ENCODE measurements at places on chromosomes 6 and 20.

DNA sequence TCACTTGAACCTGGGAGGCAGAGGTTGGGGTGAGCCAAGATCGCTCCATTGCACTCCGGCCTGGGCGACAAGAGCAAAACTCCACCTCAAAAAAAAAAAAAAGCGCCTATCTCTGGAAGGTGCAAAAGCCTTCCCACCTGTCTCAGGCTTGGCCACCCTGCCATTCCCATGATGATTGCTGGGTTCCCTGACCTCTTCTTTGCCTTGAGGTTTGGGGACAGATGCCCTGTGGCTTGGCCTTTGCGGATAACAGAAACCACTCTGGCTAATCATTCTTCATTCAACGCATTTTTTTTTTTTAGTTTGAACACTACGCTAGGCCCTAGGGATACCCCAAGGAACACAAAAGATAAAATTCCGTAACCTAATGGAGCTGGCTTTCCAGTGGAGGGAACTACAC is 6.8 kb upstream of the HMGA1 start:
- no peak for DNase-seq

- no peak for DNase-seq
These were observed 70.6 kb upstream of the F13A1 start for GRCh38 chr6:6390849-6391602.

DNA sequence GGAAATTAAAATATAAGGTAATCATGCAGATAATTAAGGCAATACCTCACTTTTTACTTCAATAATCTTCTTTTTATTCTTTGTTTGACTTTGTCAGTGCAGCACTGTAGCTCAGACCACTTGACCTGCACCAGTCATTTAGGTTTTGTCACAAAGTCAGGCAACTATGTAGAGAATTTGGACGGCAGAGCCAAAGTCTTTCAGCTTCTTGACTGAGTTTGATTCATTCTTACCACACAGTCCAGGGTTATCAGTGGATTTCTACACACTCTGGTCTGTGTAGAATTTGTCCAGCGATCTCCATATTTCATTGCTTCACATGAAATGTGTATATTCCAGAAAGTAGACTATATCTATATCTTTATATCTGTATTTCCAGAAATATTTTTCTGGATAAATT is 107.3 kb downstream of the TFAP2B start:
- no peak for DNase-seq

DNA sequence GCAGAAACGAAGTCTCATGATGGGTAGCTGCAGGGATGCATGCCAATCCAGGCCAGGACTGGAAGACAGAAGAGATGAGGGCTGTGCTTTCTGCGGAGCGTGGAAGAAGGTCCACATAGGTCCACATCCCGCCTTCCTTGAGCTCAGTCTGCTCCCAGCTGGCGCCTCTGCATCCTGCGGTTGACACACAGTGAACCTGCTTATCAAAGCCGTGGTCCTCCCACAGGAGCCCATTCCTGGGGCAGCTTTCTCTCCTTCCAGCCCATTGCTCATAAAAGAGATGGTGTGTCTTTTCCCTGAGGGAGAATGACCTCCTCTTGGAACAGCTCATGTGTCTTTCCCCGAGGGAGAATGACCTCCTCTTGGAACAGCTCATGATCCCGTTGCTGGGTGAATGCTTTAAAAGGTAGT is 225.4 kb downstream of the CDH4 start:
- no peak for DNase-seq

GRCh38 chr6:147759093-147759492 is 250.6 kb downstream of the SAMD5 start:
- DNase-seq, result no peak

- DNase-seq, result no peak
These were observed 1.9 kb upstream of the SLC35D3 start for GRCh38 chr6:136920216-136920615.

GRCh38 chr6:137283940-137284810 is 65.0 kb upstream of the IFNGR1 start:
- no peak for DNase-seq

- no peak for DNase-seq
These were observed 90.8 kb downstream of the TRMT11 start for GRCh38 chr6:126076992-126077664.

DNA sequence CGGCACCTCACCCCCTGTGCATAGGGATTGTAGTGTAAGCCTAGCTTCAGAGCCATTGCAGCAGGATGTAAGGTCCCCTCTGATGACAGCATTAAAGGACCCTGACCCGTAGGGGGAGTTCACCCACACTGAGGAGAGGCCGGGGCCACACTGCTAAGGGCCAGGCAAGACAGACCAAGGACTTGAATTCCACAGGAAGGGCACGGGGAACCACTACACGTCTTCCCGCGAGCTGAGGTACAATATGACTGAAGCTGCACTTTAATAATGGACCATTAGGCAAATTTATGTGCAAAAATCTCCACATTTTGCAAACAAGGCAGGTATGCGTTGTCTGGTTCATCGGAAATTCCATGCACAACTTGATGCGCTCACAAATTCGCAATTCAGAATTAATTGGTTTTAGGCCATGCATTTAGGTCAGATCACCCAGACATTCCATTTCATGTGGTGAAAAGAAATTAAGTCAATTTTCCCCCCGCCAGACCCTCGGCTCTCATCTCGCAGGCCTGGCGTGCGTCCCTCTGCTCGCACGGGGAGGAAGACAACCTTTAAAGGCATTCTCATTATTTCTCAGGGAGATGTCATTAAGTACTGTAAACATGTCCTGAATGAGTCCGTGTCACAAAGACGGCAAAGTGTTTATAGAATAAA is 111.8 kb downstream of the FOXA2 start:
- no peak for DNase-seq

- no peak for DNase-seq
These were observed 89.9 kb downstream of the CARMIL1 start for GRCh38 chr6:25369036-25369432.

Measured in GOT3 (cell line).